Placental pericyte (primary cell): ENCODE measurements at places on chromosomes 11 and 22. TPM values are rescaled to one million over a fixed set of nuclear protein-coding genes. Genes with fewer than 3 reads are reported as not detected.

Gene DDIAS
- total RNA-seq, result under 0.01 and 13.3 TPM in 2 replicates

Gene ZMAT5
- 13.6 and 20.2 TPM in 2 replicates for total RNA-seq

Gene OR4S2
- total RNA-seq, result not detected in 2 replicates

Gene PACSIN3
- 16.6 and 22.3 TPM in 2 replicates for total RNA-seq

Gene CNTF
- total RNA-seq, result 2.4 and 4.9 TPM in 2 replicates

Gene SMTNL1
- not detected in 2 replicates for total RNA-seq

Gene CHRM1
- not detected in 2 replicates for total RNA-seq

Gene OR8D1
- total RNA-seq, result not detected in 2 replicates

Gene BRSK2
- total RNA-seq, result 0.22 TPM in 1 of 2 replicates, not detected in the other

Gene BIRC3
- total RNA-seq, result 2.4 and 4.4 TPM in 2 replicates

Gene KRTAP5-10
- not detected in 2 replicates for total RNA-seq

Gene DDT
- 46.6 and 69.7 TPM in 2 replicates for total RNA-seq

Gene CBLIF
- not detected in 2 replicates for total RNA-seq

Gene MPEG1
- total RNA-seq, result under 0.01 and 0.14 TPM in 2 replicates
